ENCODE measurements at places on chromosomes 3 and 15.

GRCh38 chr3:101690972-101691371 lies 4.5 kb upstream of the RPL24 start:
- no peak for DNase-seq

- peak; percentile 80 for DNase-seq
Observed at GRCh38 chr3:57068437-57069089, 8.1 kb downstream of the SPATA12 start.

DNA sequence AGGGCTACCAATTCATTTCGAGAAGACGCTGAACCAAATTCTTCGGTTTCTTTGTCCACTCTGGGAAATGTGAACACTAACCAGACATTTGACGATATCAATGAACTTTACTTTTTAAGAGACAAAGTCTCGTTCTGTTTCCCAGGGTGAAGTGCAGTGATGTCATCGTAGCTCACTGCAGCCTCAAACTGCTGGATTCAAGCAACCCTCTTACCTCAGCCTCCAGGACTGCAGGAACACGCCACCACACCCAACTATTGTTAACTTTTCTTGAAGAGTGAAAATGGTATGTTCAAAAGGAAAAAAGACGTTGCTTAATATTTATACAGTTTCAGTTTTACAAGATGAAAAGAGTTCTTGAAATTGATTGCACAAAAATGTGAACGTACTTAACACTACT lies 30.6 kb downstream of the MB21D2 start:
- no peak for DNase-seq

DNA sequence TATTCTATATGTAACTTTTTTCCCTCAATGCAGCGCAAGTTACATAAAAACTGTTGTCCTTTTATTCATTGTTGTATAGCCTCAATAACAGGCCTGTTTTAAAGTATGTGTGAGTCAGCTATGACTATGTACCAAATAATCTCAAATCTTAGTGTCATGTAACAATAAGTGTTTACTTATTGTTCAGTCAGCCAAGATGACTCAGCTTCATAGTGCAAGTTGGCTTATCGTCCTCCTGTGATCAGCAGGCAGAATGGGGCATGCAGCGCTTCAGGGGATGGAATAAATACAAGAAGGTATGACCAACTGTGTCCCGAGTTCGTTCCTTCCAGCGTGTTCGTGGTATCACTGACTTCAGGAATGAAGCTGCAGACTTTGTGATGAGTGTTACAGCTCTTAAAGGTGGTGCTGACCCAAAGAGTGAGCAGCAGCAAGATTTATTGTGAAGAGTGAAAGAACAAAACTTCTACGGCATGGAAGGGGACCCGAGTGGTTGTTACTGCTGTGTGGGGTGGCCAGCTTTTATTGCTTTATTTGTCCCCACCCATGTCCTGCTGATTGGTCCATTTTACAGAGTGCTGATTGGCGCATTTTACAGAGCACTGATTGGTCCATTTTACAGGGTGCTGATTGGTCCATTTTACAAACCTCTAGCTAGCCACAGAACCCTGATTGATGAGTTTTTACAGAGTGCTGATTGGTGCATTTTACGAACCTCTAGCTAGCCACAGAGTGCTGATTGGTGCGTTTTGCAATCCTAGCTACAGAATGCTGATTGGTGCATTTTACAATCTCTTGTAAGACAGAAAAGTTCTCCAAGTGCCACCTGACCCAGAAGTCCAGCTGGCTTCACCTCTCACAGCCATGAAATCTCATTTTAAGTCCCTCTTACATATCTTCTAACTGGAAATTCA lies 1016.0 kb downstream of the MCTP2 start:
- DNase-seq, result no peak

GRCh38 chr3:59609657-59610348 lies 560.0 kb upstream of the CFAP20DC start:
- DNase-seq, result no peak

DNA sequence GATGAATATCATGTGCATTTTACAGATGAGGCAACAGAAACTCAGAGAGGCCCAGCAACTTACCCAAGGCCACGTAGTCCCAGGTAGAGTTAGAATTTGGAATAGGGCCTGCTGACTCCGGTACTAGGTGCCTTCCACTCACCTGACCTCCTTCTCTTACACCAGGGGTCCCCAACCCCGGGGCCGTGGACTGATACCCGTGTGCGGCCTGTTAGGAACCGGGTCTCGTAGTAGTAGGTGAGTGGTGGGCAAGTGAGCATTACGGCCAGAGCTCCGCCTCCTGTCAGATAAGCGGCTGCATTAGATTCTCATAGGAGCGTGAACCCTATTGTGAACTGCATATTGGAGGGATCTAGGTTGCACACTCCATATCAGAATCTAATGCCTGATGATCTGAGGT lies 64.8 kb downstream of the SMAD3 start:
- DNase-seq, result no peak

GRCh38 chr3:126908752-126909275 lies 74.1 kb upstream of the PLXNA1 start:
- no peak for DNase-seq

GRCh38 chr3:185071287-185071800 lies 81.5 kb downstream of the C3orf70 start:
- no peak for DNase-seq

- no peak for DNase-seq
Observed at GRCh38 chr15:101153801-101154656, 97.8 kb downstream of the CHSY1 start.

GRCh38 chr3:127025456-127025855 lies 42.5 kb downstream of the PLXNA1 start:
- DNase-seq, result no peak

- no peak for DNase-seq
Observed at GRCh38 chr3:173135059-173135458, 6.0 kb downstream of the SPATA16 start.

DNA sequence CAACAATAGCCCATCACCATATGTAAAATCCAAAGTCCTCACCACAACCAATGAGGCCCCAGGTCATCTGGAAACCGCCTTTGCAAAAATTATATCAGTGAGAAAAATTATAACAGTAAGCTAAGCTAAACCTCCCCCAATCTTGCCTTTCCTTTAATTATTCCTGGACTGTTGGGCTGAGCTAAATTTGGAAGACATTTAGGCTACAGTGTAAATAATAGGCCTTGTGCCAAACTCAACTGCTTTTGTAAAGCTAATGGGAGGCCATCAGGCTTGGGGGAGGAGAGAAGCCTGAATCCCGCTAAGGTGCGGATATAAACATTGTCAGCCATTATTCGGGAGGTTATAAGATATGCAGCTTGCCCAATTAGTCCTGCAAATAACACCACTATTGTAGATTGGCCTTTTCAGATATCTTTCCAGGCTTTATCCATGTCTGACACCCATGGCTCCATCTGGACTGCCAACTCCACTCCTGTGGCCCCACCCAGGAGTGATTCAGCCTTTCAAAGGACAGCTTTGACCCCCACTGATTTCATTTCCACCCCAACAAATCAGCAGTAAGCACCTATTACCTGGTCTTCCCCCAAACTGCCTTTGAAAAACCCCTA lies 53.0 kb upstream of the CA12 start:
- DNase-seq, result no peak

Data from NAMALWA (cell line).